Renal cortex interstitium (tissue), 15 donors: ENCODE measurements at places on chromosomes 1 and 21. TPM values are rescaled to one million over a fixed set of nuclear protein-coding genes. Genes with fewer than 3 reads are reported as not detected.

The ANGPTL1 gene
- 5.0 TPM for polyA plus RNA-seq

The OR2L5 gene
- not detected for polyA plus RNA-seq

The ZMPSTE24 gene
- 60.4 TPM for polyA plus RNA-seq

The OR14I1 gene
- polyA plus RNA-seq: not detected

DNA sequence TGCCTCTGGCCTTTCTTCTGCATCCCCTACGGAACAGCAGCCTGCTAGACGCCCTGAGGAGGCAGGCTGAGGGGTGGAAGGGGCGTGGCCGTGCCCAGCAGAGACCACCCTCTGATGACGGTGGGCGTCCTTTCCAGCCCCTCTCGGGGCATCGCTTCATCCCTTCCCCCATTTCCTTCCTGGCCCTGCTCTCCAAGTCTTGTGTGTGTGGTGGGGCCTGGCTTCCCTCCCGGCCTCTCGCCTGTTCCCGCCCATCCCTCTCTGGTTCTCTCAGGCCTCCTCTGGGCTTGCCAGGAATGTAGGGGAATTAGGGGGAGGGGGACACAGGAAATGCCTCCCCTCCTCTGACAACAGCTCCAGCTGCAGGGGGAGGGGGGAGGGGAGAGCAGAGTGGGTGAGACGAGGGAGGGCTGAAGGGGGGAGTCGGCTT lies 51.1 kb downstream of the SKI start:
- peak; percentile 83 for DNase-seq

GRCh38 chr1:173616859-173617258 lies 14.0 kb upstream of the SLC9C2 start:
- no peak for DNase-seq

DNA sequence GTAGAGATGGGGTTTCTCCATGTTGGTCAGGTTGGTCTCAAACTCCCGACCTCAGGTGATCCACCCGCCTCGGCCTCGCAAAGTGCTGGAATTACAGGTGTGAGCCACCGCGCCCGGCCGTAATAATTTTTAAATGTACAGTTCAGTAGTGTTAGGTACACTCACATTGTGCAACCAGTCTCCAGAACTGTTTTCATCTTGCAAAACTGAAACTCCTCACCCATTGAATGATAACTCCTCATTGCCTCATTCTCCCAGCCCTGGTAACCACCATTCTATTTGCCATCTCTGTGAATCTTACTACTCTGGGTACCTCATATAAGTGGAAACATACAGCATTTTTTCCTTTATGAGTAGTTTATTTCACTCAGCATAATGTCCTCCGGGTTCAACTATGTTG lies 3.4 kb downstream of the NLRP3 start:
- DNase-seq: no peak

DNA sequence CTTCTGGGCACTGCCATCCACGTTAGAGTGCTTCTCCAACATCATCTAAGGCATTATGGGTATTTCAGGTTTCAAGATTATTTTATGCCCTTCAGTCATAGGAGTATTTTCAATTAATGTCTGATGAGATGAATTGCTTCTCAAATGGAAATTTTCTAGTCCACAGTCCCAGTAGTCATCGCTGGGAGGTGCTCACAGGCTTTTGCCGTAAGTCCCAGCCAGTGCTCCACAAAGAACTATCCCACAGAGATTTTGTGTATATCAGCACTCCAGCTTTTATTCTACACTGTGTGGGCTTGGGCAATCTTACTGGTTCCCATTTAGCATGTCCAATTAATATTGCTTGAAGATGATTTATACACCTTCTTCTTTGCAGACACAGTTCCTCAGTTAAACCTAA lies 61.0 kb downstream of the SMYD2 start:
- DNase-seq: no peak
